ENCODE measurements at places on chromosomes 16 and 17.

DNA sequence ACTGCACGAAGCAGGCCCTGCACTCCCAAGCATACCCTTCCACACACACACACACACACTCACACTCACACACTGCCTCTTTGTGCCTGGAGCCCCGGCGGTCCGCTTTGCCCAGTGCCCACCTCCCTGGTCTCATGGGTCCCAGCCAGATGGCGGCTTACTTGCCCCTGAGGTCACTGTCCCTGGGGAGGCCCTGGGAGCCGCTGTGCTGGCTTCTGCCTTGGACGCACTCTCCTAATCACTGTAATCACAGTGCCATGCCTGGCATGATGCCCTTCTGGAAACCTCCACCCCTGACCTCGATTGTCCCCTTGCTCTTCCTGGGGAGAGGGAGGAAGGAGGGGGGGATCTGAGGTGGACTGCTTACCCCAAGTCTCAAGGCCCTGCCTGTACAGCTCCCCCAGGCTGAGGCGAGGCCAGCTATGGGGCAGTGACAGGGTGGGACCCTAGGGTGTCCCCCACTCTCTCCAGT is 36.0 kb downstream of the ARHGAP23 start:
- DNase-seq: no peak

DNA sequence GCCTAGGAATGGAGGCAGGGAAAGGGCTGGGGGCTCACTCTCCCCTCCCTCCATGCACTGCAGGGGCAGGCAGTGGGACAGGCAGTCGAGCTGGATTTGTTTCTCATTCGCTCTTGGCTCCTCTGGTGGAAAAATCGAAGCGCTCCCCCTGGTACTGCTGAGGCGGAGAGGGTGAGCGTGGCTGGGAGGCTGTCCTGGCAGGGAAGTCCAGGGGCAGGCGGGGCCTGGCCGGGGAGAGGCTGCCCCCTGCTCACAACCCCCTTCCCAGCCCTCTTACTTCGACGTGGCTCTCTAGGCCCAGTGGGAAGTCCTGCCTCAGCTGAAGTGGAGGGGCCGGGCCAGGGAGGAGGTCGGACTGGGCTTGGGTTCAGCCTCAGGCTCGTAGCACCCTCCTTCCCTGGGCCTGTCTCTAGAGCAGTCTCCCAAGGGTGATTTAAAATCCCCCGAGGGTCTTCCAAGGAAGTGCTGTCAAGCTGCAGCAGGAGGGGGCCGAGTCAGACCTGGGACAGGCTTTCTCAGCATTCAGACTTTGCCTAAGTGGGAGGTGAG is 16.5 kb upstream of the TMEM92 start:
- DNase-seq: no peak

DNA sequence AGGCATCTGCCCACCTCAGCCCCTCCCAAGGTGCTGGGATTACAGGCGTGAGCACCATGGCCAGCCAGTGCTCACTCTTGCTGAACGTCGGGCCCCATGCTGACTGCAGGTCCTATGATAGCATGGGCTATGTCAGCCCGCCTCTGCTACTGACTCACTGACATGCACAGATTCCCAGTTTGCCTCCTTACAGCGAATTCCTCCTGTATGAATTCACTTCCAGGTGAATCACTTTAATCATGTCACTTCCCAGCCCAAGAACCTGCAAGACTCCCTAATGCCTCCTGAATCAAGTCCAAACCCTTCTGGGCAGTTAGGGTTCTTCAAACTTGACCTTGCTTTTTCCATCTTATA is 16.1 kb upstream of the UBTF start:
- no peak for DNase-seq

DNA sequence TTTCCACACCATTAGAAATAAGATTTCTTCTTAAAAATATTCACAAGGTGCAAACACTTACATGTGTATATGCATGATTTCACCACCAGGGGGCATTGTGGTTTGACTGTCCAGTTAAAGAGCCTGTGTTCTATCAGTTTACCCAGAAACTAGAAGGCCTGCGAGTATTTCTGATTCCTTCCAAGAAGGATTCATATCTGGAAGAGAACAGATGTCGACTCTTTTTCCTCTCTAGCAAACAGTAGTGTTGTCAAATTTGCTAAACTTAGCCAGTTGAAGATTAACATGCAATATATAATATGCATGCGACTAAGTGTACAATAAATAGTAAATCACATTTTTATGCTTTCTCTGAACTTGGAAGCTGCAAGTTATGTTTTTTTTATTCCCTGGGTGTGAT is 404.1 kb downstream of the WWOX start:
- peak; percentile 29 for DNase-seq

- no peak for DNase-seq
These were observed 559.4 kb downstream of the TOX3 start for GRCh38 chr16:51987519-51987918.

DNA sequence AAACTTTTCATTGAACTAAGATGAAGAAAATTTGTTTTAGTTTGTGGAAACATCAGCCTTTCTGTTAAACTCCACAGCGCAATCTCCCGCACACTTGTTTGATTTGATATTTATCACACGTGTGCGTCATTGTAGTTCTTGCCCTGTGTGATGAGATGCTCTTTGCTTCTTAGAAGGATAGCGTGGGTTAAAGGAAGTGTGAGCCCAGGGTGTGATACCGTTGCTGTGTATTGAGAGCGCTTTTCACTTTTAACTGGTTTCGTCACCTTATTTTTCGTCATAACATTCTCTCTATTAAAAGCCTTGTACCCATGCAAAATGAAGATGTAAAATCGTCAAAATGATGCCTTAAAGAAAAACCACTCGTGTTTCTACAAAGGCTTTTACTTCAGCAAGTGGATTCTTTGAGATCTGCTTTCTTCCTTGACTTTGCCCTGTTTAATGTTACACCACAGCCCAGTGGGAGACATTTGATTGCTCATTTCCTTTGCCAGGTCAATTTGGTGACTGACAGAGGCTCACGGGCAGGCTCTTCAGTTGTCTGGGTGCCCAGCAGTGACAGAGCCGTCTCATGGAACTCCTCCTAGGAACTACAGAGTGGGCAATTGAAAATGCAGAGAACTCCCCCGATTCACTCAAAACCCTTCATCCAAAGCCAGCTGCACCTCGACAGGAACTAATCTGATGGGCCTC is 61.1 kb downstream of the RPA1 start:
- DNase-seq: no peak

DNA sequence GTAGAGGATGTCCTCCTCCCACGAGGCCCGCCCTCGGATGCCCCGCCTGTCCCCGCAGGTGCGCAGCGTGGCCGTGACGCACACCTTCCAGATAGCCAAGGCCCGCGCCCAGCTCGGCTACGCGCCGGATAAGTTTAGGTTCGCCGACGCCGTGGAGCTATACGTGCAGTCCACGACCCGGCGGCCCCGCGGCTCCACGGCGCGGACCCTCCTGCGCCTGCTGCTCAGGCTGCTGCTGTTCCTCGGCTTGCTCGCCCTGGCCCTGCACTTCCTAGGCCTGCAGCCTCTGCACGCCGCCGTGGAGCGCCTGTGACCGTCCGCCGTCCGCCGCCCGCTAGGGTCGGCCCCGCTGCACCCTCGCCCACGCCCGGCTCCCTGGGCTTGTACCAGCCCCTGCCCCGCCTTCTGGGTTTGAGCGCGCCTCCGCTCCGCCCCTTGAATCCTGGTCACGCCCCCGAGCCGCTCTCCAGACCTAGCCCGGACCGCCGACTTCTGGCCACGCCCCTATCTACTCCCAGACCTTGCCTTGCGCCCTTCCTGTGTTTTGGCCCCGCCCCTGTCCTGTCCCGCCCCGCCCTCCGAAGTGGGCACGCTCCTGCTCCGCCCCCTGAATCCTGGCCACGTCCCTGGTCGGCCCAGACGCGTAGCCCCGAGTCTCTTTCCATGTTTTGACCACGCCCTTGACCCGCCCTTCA is 15.8 kb upstream of the EEF2K start:
- DNase-seq: peak; percentile 99

GRCh38 chr16:2206780-2207433 is 1.7 kb downstream of the MLST8 start:
- DNase-seq: no peak

DNA sequence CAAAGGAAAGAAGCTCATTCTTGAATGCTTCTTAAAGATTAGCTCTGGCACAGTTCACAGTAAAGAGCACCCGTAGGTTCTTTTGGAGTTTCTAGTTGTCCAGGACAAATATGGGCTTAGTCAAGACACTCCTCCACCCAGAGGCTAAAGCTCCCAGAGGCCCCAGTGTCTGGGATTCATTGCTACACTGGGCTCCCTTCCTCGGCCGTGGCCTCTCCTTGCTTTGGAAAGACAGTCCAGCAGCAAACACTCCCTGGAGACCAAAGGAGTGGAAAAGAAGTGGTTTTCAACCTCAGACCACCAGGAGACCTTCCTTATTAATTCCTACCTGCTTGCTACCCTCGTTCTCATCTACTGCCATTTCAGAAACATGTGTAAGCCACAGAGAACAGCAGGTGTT is 17.1 kb downstream of the PHB1 start:
- no peak for DNase-seq

GRCh38 chr16:85384833-85385462 is 228.2 kb upstream of the GSE1 start:
- no peak for DNase-seq

GRCh38 chr16:53417011-53417410 is 17.3 kb upstream of the RBL2 start:
- DNase-seq: no peak

GRCh38 chr16:69089091-69089910 is 16.2 kb upstream of the HAS3 start:
- no peak for DNase-seq

DNA sequence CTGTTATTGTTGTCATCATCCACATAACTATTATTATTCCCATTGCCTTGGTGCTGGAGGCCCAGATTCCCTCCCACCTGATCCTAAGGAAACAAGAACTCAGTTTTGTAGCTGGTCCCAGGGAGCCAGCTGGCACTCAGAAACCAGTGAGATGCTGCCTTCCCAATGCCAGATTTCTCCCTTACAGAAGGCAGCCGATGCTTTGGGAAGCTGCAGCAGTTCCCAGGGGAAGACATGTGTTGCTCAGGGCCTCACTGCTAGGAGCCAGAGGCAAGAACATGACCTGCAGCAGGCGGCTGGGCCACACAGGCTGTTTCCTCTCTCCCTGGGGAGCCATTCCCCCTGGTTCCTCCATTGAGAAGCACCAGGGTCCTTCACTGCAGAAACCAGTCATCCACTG is 59.9 kb upstream of the GRIN2A start:
- DNase-seq: no peak

DNA sequence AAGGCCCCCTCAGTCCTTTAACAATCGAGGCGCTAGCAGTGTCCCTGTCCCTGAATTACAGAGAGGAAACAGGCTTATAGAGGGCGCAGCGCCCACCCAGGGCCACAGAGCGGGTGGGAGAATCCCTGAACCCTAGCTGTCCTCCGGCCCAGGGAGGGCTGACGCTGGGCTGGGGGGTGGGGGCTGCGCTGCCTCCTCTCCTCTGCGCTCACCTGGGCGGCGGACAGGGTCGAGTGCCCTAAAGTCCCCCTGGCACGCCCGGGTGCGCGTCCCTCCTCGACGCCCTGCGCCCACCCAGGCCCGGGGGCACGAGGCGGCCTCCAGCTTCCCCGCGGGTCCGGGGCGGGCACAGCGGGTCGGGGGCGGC is 200.4 kb upstream of the N4BP1 start:
- DNase-seq: no peak

GRCh38 chr17:66364990-66365490 is 62.6 kb downstream of the PRKCA start:
- DNase-seq: no peak

- no peak for DNase-seq
These were observed 42.4 kb upstream of the SLC38A10 start for GRCh38 chr17:81337476-81337879.

DNA sequence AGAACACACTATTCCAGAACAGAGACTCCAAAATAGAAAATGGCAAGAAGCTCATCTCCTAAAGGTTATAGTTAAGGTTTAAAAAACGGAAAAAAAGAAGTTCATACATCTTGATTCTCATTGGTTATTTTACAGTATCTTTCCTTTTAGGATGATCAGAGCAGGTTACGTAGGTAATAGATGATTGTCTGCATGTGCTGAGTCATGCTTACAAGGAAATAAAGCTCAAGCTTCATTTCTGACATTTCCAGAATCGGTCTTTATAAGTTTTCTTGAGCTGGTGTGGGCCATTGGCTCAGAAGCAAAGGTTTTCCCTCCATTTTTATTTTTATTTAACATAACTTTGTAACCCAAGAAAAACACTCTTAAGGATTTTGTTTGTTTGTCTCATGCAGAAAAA is 1030.3 kb upstream of the CDH8 start:
- DNase-seq: no peak

GRCh38 chr17:71935341-71935740 is 185.5 kb upstream of the SOX9 start:
- DNase-seq: no peak

- no peak for DNase-seq
These were observed 9.8 kb downstream of the CA5A start for GRCh38 chr16:87926246-87927194.

DNA sequence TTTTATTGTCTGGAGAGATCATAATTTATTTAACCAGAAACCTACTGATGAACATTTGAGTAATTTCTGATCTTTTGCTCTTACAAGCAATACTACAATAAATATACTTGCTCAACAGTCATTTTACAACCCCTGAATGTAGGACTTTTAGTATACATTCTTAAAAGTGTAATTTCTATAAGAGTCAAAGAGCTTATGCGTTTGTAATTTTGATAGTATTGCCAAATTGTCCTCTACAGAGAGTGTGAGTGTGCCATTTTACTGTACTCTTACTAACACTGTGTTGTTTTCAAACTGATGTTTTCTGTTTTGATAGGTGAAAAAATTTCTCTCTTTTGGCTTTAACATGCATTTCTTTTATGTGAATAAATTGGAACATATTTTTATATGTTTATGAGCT is 139.1 kb downstream of the FTO start:
- DNase-seq: no peak

GRCh38 chr17:47735536-47736011 is 2.5 kb downstream of the TBX21 start:
- no peak for DNase-seq

DNA sequence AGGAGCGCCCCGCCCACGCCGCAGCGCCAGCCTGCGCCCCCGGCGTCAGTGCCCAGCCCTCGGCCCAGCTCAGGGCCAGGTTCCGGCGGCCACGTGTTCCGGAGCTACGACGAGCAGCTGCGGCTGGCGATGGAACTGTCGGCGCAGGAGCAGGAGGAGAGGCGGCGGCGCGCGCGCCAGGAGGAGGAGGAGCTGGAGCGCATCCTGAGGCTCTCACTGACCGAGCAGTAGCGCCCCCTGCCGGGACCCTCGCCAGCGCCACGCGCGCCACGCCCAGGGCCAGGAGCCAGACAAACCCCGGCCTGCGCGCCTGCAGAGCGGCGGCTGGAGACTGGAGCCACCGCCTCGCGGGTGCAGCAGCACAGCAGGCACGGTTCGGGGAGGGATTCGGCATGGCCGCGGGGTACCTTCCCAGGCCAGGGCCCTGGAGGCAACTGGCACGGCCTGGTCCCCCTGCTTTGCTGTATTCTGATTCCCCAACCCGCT is 9.3 kb downstream of the CORO6 start:
- DNase-seq: peak; percentile 94

Data from stimulated activated CD4-positive, alpha-beta T cell treated with anti-CD3 and anti-CD28 coated beads, Interleukin-1b, Interleukin-23, amount 100 ng/mL, for 24 hours (primary cell).